ENCODE measurements at places on chromosomes 12 and 14. TPM values are rescaled to one million over a fixed set of nuclear protein-coding genes. Genes with fewer than 3 reads are reported as not detected.

The L3HYPDH gene
- 19.0 TPM for total RNA-seq

The PMCH gene
- total RNA-seq: not detected

- no peak for DNase-seq
- H3K36me3 ChIP-seq: no peaks in the 10 kb centered on the region
- H3K4me3 ChIP-seq: no peak overlapping the region
- no peaks in the 10 kb centered on the region for H3K4me1 ChIP-seq
Measured at GRCh38 chr14:99173086-99173485, 98.9 kb downstream of the BCL11B start.

GRCh38 chr12:76687981-76688380 lies 75.9 kb upstream of the ZDHHC17 start:
- H3K27me3 ChIP-seq: no peaks in the 10 kb centered on the region
- no peaks in the 10 kb centered on the region for H3K4me1 ChIP-seq
- no peak for DNase-seq
- no peak overlapping the region for H3K27ac ChIP-seq

DNA sequence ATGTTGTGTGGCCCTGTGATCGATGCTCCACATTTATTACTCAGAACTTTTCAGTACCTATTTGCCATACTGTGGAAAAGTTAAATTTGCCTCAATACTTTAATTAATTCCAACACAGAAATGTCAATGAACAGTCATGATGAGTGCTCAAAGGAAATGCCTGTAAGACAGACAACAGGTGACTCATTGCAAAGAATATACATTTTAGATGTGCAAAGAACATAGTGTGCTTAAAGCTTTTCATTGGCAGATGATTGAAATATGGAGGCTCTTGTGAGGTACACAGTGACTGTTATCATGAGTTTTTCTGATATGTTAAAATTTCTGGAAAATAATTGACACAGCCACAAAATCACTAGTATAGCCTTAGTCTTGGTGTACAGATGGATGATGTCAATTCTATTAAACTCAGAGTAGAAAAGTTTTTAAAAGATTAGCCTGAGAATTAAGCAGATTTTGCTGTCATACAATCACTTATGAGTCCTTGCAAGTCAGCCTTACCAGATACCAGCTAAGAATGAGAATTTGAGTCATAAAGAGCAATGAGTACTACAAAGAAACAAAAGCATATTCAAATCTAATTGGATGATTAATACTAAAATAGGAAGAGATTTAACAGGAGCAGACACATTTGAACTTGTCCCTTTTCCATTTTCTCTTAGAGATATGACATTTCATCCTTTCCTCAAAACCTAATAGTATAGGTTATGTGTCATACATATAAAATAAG lies 544.1 kb downstream of the KCNH5 start:
- no peaks in the 10 kb centered on the region for H3K27me3 ChIP-seq
- no peaks in the 10 kb centered on the region for H3K36me3 ChIP-seq
- H3K4me1 ChIP-seq: no peaks in the 10 kb centered on the region
- no peak overlapping the region for H3K27ac ChIP-seq

DNA sequence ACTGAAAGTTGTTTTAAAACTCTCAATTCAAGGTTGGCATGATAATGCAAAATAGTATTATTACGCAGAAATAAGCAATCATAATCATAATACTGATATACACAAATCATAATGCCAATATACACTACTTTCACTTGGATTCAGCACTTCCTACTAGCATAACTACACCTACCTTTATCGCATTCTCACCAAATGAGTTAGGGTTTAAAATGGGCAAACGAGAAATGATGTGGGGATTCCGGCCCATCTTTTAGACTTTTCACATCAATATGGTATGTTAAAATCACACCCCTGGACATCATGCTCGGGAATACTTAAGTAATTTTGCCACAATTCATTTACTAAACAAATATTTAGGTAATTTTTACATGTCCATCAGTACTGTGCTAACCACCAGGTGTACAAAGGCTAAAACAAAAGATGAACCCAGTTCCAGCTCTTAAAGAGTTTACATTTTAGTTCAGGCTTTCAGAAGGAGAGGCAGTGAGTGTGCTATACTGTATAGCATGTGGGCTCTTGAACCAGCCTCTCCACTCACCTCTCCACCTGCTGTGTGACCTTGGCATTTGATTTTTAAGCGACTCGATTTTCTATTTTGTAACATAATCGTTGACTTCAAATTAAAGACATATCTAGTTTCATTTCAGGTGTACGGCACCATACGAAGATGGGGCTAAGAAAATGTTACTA lies 1.1 kb upstream of the USP15 start:
- peaks cover 10% of the 10 kb centered on the region for H3K4me1 ChIP-seq
- H3K27me3 ChIP-seq: no peaks in the 10 kb centered on the region
- H3K4me3 ChIP-seq: peak overlapping the region; percentile 84
- no peak for DNase-seq
- peaks cover 21% of the 10 kb centered on the region for H3K36me3 ChIP-seq
- H3K27ac ChIP-seq: peak overlapping the region; percentile 99

DNA sequence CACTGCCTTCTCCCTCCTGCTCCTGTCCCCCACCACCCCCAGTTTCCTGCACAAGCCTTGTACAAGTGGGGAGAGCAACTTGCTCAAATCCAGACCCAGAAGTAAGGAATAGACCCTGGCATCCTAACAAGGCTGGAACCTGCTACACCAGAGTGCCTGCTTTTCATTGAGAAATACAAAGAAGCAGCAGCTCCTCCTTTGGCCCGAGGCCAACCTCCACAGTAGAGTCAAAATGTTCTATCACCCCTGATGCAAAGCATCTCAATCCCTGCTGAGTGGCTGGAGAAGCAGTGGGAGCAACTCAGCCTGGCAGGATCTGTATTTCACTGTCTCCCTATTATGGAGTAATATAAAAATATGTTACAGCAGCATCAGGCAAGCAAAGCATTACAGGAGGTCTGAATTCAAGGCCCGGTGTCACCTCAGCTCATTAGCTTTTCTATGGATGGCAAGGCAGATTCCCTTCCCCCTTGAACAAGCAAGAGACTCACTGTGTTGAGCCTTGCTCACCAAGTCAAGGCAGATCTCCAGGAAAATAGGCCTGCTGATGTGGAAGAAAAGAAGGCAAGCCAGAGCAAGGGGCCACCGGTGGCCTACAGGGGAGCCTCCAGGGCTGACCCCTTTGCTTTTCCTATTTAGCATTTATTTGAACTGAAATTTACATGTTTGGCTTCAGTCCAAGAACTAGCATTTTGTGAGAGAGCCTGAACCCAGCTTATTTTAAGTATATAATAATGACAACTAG lies 186.3 kb upstream of the EGLN3 start:
- no peak for DNase-seq
- H3K4me3 ChIP-seq: no peak overlapping the region
- no peaks in the 10 kb centered on the region for H3K36me3 ChIP-seq
- peaks cover 6% of the 10 kb centered on the region for H3K27me3 ChIP-seq
- no peak overlapping the region for H3K27ac ChIP-seq

GRCh38 chr14:78345131-78345744 lies 175.1 kb downstream of the NRXN3 start:
- no peaks in the 10 kb centered on the region for H3K27me3 ChIP-seq
- H3K4me1 ChIP-seq: no peaks in the 10 kb centered on the region
- H3K36me3 ChIP-seq: no peaks in the 10 kb centered on the region
- H3K4me3 ChIP-seq: no peak overlapping the region
- no peak overlapping the region for H3K27ac ChIP-seq

The PTGER2 gene
- not detected for total RNA-seq

DNA sequence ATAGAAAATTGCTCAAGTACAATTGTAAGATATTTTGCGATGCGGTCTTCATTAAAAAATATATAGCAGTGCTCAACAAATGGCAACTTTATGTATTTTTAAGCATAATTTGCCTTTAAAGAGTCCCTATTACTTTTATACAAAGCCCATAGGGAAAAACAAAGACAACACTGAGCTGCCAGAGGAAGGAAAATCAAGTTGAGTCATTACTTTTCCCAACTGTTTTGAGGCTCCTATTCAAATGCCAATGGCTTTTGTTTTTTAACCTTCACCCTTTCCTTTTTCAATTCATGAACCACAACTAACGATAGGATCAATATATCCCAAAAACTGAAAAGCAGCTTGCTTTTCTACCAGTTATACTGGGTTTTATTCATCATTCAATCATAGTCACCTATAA lies 157.6 kb upstream of the PLEKHA5 start:
- DNase-seq: no peak
- no peak overlapping the region for H3K27ac ChIP-seq
- no peaks in the 10 kb centered on the region for H3K4me1 ChIP-seq
- no peaks in the 10 kb centered on the region for H3K27me3 ChIP-seq

GRCh38 chr12:58776144-58776543 lies 144.2 kb downstream of the LRIG3 start:
- H3K36me3 ChIP-seq: no peaks in the 10 kb centered on the region
- no peaks in the 10 kb centered on the region for H3K4me1 ChIP-seq
- H3K27ac ChIP-seq: no peak overlapping the region
- no peak overlapping the region for H3K4me3 ChIP-seq
- H3K27me3 ChIP-seq: no peaks in the 10 kb centered on the region

DNA sequence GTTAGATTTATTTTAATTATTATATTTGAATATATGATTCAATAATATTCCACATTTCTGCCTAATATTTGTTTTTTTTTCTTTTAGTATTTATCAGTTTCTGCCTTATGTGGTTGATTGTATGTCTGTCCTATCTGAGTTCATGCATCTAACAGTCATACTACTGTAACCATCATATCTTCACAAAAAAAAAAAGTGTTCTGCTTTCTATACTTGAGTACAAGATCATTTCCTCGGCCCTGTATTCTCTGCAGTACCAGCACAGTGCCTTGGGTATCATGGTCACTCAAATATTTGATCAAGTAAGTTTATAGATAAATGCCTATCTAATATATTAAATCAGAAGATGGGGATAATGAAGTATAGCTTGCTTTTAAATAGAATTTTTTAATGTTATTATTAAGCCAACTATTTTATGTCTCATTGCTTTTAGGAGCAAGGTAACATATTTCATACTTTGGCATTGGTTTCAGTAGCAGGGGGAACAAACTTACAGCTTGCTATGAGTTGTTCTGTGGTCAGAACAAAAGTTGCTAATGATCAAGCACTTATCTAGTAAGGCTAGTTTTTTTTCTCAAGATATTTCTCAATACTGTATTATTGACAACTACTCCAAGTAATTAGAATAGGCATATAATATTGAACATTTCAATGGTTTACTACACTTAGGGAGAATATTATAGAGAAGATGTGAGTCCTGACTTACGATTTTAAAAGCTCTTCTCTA lies 290.5 kb upstream of the FBXO33 start:
- H3K27ac ChIP-seq: no peak overlapping the region
- H3K4me1 ChIP-seq: no peaks in the 10 kb centered on the region

The SSTR1 gene
- total RNA-seq: not detected

DNA sequence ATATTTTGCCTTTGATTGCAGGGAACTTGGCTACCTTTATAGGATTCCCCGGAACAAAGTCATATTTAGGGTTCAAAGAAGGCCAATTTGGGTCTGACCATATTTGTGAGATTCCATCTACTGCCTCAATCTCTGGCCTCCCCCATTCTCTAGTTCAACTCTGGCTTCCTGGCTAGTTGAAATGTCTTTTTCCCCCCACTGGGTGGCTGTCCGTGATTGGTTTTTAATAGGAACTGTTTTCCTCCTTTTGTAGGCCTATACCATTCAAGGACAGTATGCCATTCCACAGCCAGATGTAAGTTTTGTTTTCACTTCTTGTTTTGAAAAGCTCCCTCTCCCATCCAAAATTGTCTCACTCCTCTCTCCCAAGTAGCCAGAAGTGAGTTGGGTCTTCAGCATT lies 13.8 kb downstream of the PCBP2 start:
- H3K27me3 ChIP-seq: no peaks in the 10 kb centered on the region
- H3K4me3 ChIP-seq: no peak overlapping the region
- H3K27ac ChIP-seq: no peak overlapping the region
- H3K36me3 ChIP-seq: peaks cover 100% of the 10 kb centered on the region
- no peaks in the 10 kb centered on the region for H3K4me1 ChIP-seq

DNA sequence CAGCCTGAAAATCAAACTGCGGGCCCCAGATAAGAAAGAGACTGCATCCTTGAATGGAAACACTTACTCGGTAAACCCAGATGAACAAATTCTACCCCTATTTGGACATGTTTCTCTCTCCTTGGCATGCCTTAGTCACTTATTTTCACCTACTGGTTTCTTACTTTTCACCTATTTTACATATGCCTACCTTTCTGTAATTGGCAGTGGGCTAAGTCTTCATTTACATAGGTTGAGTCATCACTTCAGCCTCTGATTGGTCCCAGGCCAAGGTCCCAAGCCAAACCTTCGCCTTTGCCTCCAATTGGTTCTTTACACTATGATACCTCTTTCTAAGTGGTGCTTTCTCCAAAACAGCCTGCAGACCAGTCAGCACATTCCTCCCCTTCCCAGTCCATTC lies 111.3 kb downstream of the DYRK2 start:
- H3K4me1 ChIP-seq: no peaks in the 10 kb centered on the region
- H3K27ac ChIP-seq: no peak overlapping the region
- peaks cover 10% of the 10 kb centered on the region for H3K27me3 ChIP-seq
- no peaks in the 10 kb centered on the region for H3K36me3 ChIP-seq
- no peak for DNase-seq

The SRSF9 gene
- total RNA-seq: 286 TPM

DNA sequence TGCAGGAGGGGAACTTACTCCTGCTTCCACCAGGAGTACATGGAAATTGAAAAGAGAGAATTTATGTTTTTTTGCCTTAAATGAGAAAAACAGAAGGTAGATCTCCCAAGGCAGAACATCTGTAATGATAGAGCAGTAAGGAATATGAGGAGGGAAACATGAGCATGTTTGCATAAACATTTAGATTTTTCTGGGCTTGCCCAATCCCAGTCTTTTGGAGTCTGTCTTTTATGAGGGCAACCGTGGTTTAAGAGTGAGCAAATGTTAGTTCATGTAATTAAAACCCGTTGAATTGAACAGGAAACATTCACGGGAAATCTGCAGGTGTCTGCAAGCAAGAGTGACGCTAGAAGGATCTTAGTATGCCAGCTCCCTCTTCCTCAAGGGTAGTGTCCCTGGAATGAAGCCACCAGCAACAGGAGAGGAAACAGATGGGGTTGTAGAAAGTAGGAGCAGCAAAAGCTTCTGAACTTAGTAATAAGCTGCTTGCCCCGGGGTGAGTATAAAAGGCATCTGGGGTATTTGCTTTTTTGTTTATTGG lies 79.3 kb downstream of the ARF6 start:
- no peaks in the 10 kb centered on the region for H3K27me3 ChIP-seq
- H3K27ac ChIP-seq: no peak overlapping the region
- H3K4me3 ChIP-seq: no peak overlapping the region
- H3K4me1 ChIP-seq: peaks cover under 1% of the 10 kb centered on the region
- no peaks in the 10 kb centered on the region for H3K36me3 ChIP-seq

The PTPRO gene
- 0.22 TPM for total RNA-seq

GRCh38 chr12:39613525-39613924 lies 6.1 kb downstream of the ABCD2 start:
- no peaks in the 10 kb centered on the region for H3K27me3 ChIP-seq
- DNase-seq: no peak
- no peaks in the 10 kb centered on the region for H3K36me3 ChIP-seq
- H3K4me1 ChIP-seq: no peaks in the 10 kb centered on the region

GRCh38 chr14:97760050-97760449 lies 962.9 kb downstream of the VRK1 start:
- H3K27me3 ChIP-seq: no peaks in the 10 kb centered on the region
- H3K4me1 ChIP-seq: no peaks in the 10 kb centered on the region
- H3K27ac ChIP-seq: no peak overlapping the region
